ENCODE measurements at places on chromosomes 5 and 9.

GRCh38 chr5:77064040-77064439 lies 23.0 kb downstream of the ZBED3 start:
- no peak for DNase-seq

DNA sequence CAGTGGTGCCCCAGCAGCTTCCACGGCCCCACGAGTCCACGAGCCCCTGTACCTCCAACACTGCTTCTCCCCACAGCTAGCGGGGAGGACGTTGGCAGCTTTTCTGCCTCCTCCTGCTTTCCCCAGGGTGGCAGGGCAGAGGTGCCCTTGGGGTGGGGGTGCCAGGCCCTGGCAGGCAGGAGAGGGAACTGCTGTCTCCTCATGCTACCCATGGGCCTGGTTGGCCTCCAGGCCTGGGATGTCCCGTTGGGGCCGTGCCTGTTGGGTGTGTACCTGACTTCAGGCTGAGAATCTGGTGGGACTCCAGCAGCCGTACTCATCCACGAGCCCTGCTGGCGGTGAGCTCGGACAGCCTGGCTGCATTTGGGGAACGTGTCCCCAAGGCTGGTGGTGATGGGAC lies 27.3 kb downstream of the RXRA start:
- no peak for DNase-seq

GRCh38 chr5:179375831-179376365 lies 30.6 kb upstream of the ADAMTS2 start:
- no peak for DNase-seq

DNA sequence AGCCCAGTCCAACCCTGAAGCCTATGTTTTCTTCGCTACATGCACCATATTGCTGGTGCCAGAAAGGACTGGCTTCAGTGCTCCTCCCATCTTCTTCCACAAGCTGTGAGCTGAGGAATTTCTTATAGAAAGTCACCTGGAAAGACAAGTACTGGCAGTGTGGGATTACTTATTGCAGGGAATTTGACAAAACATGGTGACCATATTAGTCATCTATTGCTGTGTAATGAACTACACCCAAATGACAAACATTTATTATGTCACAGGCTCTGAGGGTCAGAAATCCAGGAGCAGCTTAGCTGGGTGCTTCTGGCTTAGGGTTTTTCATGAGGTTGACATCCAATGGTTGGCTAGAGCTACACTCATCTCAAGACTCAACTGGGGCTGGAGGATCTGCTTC lies 75.5 kb downstream of the ENTREP1 start:
- no peak for DNase-seq

DNA sequence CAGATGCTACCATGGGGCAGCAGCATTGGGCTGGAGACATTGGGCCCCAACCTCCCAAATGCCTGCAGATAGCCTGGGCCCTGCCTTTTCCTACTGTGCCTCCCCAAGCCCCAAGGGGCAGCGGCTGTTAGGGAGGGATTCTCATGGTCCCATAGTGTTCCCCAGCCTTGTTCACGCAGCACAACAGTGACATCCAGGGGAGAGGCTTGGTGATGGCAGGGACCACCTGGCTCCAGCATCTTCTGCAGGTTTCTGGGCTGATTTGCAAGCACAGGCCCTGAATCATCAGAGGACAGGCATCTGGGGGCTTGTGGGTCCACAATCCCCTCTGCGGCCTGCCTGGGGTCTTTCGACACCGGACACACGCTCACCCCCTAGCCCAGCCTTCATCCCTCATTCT lies 354.6 kb downstream of the SLIT3 start:
- DNase-seq: no peak

GRCh38 chr9:126000731-126001580 lies 253.8 kb downstream of the PBX3 start:
- no peak for DNase-seq

GRCh38 chr5:82480331-82480730 lies 202.2 kb upstream of the RPS23 start:
- DNase-seq: no peak

DNA sequence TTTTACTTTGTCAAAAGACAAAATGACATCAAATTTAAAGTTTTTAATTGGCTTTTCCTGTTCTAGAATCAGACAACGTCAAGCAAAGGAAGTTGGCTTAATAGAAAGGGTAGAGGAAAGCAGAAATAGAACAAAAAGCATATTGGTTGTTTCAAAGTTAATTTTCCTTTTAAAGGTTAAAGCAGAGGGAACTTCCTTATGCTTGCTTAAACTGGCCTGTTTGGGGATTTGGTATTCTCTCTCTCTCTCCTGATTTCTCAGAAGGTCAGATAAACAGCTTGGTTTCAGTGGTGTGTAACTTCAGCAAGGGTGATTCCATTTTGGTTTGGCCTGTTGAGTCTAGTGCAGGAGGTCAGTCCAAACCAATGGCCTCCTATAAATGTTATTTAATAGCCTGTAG lies 127.1 kb downstream of the SMARCA2 start:
- DNase-seq: no peak

- no peak for DNase-seq
Measured at GRCh38 chr9:126509718-126510117, 104.0 kb upstream of the LMX1B start.

GRCh38 chr9:74369844-74370243 lies 127.3 kb upstream of the RORB start:
- no peak for DNase-seq

GRCh38 chr5:177447066-177447610 lies 524 bp downstream of the PRR7 start:
- DNase-seq: peak; percentile 78

GRCh38 chr9:97557606-97558095 lies 56.2 kb downstream of the TMOD1 start:
- no peak for DNase-seq

DNA sequence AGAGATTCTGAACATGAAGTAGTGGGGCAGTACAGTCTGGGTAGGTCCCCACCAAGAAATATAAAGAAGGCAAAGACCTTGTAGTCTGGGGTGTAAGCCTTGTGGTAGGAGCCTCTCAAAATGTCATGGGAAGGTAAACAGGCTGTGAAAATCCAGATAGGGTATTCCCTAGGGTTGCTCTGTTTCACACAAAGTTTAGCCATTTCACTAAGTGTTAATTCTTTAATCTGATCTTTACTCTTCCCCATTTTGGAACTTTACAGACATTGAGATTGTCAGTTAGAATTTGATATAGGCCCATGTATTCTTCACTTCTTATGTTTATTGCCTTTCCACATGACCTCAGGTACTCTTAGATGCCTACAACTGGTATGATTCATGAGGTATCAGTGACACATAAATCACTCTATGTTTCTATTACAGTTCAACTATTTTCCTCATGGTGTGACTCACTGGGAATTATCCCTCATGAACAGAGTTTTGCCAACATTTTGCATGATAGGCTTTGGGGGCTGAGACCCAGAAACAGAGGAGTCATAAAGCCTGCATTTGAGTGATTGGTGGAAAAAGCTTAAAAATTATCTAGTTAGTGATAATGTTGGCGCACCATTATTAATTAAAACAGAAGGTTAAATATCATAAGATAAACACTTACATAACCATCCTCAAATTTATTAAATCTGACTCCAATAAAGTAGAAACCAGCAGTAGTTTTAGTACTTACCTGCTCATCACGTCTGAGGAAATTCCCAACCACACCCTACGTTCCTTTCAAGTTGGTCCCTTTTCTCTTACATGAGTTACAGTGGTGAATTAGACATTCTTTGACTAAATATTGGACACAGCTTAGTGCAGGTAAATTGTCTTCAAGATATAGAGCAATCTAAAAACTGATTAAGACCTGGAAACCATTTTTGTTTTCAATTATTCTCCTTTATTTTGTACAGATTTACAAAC lies 399.8 kb upstream of the MEF2C start:
- DNase-seq: no peak

- DNase-seq: no peak
Measured at GRCh38 chr5:132489051-132489770, 1.4 kb downstream of the IRF1 start.

GRCh38 chr5:146574713-146575112 lies 58.7 kb upstream of the GPR151 start:
- DNase-seq: no peak

DNA sequence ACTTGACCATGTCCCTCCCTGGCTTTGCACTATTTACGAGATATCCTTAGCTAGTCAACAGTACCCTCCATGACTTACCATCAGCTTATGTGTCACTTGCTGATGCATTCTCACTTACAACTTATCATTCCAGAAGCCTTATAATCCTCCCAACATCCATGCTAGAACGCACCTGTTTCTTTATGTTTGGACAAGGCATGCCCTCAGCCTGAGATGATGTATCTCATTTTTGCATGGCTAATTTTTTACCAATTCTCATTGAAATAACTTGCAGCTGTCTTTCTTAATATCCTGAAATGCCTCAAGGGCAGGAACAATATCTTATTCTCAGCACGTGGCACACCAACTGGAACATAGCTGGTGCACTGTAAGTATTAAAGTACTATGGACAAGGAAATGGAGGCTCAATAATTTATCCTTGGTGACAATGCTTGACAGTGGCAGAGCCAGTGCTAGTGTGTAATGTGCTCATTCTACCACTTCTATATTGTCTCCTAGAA lies 281.6 kb downstream of the SLF1 start:
- no peak for DNase-seq

DNA sequence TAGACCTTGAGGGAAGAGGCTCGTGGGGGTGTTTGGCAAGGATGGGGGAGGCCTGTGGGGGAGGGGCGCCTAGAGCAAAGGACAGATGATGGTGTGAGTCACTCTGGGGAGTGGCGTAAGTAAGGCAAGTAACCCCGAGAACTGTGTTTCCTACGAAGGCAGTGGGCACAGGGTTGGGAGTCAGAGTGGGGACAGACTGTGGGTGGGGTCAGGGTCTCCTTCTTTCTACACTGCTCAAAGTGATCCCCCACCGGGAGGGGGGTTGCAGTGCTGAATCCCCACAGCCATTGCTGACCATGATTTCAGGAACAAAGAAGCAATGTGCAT lies 136.8 kb downstream of the TENT4A start:
- DNase-seq: no peak

- DNase-seq: no peak
Measured at GRCh38 chr9:93071464-93071863, 13.0 kb downstream of the SUSD3 start.

- DNase-seq: no peak
Measured at GRCh38 chr5:56506211-56506965, 273.3 kb upstream of the ANKRD55 start.

- DNase-seq: no peak
Measured at GRCh38 chr5:124309241-124309980, 437.0 kb downstream of the ZNF608 start.

- DNase-seq: no peak
Measured at GRCh38 chr5:124195411-124195810, 551.0 kb downstream of the ZNF608 start.

DNA sequence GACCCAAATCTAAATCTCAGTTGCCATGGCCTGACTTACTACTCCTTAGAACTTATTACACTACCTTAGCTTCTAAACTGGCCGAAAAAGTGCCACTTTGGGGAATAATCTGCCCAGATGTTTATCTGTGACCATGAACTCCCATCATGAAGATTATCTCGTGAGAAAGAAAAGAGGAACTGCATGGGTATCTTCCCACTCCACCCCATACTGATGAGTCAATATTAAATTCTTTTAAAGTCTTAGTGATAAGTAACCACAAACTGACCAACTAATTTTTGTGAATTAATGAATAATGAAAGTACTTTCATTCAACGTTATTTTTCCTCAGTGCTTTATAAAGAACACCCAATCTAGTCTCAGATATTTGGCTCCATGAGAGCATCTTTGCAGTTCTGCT lies 493.5 kb downstream of the EBF1 start:
- DNase-seq: no peak

- no peak for DNase-seq
Measured at GRCh38 chr9:19451240-19452087, 42.7 kb downstream of the ACER2 start.

DNA sequence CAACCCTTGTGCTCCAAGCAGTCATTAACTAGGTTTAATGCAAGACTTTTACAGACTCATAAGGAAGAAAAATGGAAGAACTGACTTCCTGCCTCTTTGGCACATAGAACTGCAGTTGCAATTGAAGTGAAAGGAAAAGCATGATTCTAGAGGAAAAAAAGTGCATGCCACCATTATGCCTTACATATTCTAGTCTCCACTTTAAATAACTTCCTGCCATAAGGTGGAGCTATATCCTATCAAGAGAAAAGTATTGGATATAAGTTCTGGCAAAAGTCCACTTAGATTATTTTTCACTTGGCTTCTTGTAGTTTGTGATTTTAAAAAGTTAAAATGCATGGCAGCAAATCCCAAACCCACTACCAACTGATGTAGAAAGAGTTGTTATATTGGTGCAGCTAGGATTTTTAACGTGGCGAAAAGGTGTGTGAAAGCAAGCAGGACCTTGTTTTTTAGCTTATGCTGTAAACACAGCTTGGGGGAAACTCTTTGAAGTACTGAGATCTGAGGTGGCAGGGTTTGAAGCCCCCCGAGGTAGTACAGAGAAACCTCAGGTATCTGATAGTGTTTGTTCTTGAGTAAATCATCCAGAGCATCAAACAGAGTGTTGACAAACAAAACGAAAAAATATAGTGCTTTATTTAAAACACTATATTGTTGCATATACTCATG lies 117.9 kb downstream of the ANXA1 start:
- DNase-seq: no peak

GRCh38 chr5:52648726-52649125 lies 139.0 kb upstream of the ITGA1 start:
- no peak for DNase-seq

- DNase-seq: no peak
Measured at GRCh38 chr9:75589497-75589896, 301.0 kb upstream of the PCSK5 start.

DNA sequence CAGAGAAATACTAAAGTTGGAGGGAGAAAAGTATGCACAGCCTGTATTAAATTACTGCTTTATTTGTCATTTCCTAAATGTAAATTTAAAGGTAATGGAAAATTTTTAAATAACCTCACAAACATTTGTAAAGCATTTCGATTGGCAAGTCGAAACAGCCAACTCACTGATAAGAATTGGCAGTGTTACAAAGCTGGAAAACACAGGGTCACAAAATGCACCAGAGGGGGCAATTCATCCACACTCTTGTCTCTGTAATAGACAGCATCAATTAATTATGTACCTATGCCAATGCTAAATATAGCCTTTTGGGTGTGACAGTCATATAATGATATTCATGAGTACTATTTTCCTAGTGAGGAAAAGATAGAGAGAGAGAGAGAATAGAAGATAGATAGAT lies 140.6 kb upstream of the PRLR start:
- DNase-seq: no peak

DNA sequence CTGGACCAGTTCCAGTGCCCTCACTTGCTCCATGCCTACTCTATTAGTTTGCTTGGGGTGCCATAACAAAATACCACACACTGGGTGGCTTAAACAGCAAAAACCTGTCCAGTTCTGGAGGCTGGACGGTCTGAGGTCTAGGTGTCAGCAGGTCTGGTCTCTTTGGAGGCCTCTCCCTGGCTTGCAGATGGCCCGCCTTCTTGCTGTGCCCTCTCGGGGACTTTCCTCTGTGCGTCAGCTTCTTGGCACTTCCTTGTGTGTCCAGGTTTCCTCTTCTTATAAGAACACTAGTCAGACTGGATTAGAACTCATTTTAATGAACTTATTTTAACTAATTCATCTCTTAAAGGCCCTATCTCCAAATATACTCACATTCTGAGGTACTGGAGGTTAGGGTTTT lies 97.2 kb downstream of the CARTPT start:
- DNase-seq: no peak

GRCh38 chr9:107190936-107191290 lies 92.2 kb upstream of the RAD23B start:
- DNase-seq: no peak

- DNase-seq: no peak
Measured at GRCh38 chr9:95506428-95506677, 10.4 kb downstream of the PTCH1 start.

Data from T-helper 22 cell (primary cell).